ENCODE measurements at places on chromosomes 16 and 17.
A peak's percentile ranks its signal among the peaks of the same experiment; 100 is the strongest.

DNA sequence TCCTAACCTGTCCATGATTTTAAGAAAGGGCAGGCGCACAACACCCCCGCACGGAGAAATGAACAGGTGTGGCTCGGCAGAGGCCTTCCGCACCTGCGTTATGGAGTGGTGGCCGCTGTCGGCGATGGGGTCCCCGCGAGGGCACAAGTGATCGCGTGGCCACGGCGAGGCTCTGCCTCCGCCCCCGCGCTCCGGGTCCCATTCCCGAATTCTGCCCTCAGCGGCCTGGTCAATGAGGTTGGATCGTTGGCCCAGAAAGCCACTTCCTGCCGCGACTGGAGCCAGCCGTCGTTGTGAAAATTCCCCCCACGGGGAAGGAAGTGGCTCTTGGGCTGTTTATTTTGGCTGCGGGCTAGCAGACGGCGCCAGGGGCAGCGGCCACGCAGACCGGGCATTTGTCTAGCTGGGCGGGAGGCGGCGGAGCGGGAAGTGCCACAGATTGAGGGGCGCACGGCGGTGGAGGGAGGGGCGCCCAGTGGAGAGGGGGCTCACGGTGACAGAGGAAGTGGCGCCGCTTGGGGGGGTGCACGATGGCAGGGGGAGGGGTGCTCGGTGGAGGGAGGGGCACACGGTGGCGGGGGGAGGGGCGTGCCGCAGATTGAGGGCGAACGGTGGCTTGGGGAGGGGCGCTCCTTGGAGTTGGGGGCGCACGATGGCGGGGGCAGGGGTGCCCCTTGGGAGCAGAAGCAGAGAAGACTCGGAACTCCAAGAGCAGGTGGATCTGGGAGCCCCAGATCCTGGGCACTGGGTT lies 25.0 kb downstream of the MRC2 start:
- DNase-seq: peak; percentile 67

- DNase-seq: no peak
Observed at GRCh38 chr16:72787130-72787513, 260.8 kb downstream of the ZFHX3 start.

DNA sequence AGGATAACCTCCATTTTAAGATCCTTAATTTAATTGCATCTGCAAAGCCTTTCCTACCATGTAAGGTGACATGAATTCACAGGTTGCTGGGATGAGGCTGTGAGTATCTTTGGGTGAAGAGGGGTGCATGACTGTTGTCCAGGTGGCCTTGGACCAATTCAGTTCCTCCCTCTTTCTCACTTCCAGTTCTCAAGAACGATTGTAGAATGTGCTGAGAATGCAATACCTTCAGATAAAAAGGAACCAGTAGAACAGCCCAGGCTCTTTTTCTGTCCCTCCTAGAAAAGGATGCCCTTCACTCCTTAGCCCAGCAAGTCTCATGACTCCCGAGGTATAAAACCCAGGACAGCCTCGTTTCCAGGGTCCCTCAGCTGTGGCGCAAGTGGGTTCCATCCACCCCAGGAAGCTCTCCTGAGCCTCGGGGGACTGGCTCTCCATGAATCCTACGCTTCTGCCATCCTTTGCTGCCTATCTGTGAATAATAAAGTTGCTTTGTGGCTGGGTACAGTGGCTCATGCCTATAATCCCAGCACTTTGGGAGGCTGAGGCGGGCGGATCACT lies 61.6 kb upstream of the FA2H start:
- DNase-seq: no peak

DNA sequence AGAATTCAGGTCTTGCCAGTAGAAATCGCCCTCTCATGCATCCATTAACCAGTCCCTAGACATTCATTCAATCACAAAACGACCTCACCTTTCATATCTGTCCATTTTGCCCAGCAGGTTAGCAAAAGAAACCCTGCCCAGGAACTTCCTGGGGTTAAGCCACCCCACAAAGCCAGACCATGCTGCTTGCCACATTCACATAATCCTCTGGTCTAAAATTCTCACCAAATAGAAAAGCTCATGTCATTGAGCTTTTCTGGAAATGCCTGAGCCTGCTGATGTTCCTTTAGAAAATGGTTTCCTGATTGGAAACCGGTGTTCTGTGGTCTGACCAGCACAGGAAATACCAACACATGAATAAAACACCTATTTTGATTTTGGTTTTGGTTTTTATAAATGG lies 21.6 kb upstream of the DYNLRB2 start:
- DNase-seq: no peak

- DNase-seq: no peak
Observed at GRCh38 chr16:53456625-53457024, 22.4 kb downstream of the RBL2 start.

GRCh38 chr16:72066747-72067146 lies 3.7 kb downstream of the HPR start:
- peak; percentile 32 for DNase-seq

DNA sequence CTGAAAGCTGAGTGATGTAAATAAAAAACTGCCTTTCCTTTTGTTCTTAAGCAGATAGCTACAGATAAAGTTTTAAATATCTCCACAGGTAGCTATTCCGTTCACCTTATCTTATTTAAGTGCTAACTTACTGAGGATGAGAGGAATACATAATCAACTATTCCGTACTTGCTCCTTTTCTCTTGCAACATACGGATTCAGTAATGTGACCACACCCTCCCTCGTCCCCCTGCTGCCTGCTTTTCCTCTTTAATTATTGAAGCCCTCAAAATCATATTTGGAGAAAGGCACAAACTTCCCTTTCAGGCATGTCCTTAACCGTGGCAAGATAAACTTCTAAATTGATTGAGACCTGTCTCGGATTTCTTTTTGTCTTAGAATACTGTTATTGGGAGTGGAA lies 101.4 kb downstream of the MAP2K4 start:
- no peak for DNase-seq

DNA sequence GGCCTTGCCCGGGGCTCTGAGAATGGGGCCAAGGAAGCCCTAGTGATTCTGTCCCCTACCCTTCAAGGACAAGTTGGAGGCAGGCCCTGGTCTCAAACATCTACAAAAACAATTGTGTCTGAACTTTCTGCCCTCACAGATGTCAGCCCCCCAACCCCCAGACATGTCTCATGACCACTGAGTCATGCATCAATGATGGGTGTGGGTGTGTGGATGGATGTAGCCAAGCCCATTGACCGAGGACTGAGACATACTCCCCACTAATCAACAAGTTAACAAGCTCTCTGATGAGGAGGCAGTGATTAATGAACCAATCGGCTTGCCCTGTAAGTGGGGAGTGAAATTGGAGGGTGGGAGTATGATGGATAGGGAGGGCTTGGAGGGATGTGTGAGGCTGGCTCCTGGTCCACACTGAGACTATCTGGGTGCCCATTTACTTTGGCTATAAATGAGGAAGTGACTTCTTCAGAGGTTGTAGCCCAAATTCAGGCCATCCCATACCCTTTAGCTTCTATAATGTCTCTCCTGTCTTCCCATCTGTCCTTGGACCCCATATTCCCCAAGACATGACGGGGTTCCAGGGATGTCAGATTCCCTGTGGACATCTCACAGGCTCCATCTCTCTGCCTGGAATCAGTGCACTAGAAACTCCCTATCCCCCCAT lies 97.1 kb upstream of the TMEM97 start:
- DNase-seq: no peak

DNA sequence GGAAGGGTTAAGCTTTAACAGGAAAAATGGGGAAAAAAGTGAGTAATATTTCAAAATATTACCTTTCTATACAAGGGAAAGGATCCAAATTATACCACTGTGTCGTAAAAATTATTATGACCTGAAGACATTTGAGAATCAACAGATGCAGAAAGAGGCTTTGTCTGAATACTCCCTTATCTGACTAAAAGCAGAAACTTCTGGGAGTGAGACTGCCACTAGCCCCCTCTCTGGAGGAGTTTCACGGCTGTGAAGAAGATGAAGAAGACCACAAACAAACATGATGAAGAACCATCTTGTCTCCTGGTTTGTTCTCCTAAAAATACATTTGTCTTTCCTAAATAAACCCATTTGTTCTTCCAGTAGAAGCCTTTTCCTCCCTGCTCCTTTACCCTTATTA lies 29.4 kb downstream of the CNTROB start:
- DNase-seq: no peak

- DNase-seq: no peak
Observed at GRCh38 chr16:79571065-79571902, 29.3 kb downstream of the MAF start.

DNA sequence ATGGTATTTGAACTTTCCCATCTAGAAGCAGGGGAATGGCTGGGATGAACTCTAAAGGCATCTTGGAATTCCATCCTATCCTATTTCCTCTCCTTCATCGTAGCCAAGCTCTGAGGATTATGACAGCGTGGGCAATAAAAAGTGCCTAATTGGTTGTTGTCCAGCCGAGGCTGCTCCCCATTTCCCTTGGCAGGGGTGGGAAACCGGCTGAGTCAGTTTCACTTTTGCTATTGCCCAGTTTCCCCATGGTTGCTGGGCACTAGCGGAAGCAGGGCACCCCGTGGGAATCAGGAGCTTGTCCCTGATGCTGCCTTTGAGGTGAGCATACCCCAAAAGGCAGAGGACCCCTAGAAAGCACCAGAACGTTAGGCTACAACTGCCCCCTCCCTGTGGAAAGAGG lies 13.8 kb upstream of the SP2 start:
- DNase-seq: no peak

- peak; percentile 74 for DNase-seq
Observed at GRCh38 chr16:28845293-28845692, 855 bp downstream of the TUFM start.

DNA sequence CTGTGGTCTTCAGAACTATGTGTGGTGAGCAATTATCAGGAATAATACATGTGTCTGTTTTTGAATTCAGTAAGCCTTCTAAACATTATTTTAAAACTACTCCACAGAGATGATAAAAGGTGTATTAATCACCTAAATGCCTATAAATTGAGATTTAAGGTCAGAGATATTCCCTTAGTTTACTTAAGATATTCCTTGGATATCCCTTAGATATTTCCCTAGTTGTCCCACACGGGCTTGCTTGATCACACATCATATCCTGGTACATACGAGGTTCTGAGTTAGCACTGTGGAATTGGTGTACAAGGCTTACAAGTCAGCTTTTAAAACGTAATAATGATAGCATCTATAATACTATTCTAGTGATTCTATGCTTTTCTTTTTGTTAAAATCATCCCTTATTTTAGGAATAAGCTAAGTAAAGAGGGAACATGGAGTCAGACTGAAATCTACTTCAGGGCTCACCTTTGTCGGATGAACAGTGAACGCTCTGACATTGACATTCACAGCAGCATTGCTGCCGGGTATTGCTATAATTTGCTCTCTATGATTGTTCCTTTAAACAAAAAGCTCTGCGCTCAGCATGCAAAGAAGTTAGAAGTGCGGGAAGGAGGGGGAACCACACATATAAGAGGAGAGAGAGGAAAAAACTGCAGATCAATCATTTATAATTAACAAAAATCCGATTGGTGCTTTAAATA lies 136.5 kb downstream of the SKAP1 start:
- no peak for DNase-seq

- no peak for DNase-seq
Observed at GRCh38 chr16:15854906-15855703, 1.7 kb downstream of the MYH11 start.

DNA sequence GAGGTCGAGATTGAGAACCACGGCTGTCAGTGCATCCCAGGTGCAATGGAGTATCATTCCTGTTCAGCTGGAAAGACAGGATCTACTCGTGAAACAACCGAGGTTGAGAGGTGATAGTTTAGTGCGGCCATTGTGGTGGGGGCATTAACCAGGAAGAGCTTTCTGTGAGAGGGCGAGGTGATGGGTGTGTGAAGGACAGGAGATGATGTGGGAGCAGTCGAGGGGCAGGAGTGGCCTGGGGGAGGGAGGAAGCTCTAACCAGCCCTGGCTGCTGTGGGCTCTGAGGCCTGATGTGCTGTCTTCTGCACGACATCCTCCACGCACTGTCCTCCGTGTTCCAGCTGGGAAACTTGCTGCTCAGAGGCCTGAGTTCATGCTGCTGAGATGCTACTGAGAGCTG lies 22.0 kb downstream of the GOSR2 start:
- peak; percentile 73 for DNase-seq

- DNase-seq: no peak
Observed at GRCh38 chr16:69485816-69486215, 61.4 kb downstream of the CYB5B start.

- peak; percentile 27 for DNase-seq
Observed at GRCh38 chr17:74446551-74447500, 14.9 kb downstream of the GPRC5C start.

- DNase-seq: no peak
Observed at GRCh38 chr17:79969906-79970305, 65.8 kb downstream of the TBC1D16 start.

GRCh38 chr16:49554681-49555080 lies 181.1 kb downstream of the C16orf78 start:
- DNase-seq: no peak

GRCh38 chr17:39110435-39111136 lies 40.9 kb downstream of the PLXDC1 start:
- DNase-seq: peak; percentile 27

DNA sequence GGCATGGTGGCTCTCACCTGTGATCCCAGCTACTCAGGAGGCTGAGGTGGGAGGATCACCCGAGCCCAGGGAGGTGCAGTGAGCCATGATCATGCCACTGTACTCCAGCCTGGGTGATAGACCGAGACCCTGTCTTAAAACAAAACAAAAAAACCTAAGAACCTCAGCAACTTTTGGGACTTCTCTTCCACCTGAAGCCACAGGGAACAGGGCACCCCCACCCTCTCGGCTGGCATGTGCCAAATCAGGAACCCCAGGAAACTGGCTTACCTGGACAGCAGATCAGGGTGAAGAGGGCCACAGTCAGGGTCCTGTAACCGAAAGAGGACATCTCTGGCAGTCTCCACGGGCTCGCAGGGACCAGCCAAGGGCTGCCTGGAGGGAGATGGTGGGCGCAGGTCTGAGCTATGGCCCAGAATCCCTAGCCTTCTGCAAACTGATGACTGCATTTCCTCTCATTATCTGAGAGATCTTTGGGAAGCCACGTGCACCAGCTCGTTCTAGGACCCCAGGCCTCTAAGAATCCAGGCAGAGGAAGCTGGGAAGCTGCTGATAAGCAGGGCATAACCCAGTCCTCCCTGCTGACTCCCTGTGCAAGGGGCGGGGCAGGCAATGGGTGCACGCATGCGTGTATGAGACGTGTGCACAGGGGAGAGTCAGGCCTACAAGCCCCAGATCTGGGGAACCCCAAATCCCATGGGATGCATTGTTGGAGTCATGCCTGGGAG lies 8.4 kb downstream of the PRR29 start:
- peak; percentile 37 for DNase-seq

All from ELF-1 (cell line).